ENCODE measurements at places on chromosomes 16 and 17. TPM values are rescaled to one million over a fixed set of nuclear protein-coding genes. Genes with fewer than 3 reads are reported as not detected.
A peak's percentile ranks its signal among the peaks of the same experiment; 100 is the strongest.

DNA sequence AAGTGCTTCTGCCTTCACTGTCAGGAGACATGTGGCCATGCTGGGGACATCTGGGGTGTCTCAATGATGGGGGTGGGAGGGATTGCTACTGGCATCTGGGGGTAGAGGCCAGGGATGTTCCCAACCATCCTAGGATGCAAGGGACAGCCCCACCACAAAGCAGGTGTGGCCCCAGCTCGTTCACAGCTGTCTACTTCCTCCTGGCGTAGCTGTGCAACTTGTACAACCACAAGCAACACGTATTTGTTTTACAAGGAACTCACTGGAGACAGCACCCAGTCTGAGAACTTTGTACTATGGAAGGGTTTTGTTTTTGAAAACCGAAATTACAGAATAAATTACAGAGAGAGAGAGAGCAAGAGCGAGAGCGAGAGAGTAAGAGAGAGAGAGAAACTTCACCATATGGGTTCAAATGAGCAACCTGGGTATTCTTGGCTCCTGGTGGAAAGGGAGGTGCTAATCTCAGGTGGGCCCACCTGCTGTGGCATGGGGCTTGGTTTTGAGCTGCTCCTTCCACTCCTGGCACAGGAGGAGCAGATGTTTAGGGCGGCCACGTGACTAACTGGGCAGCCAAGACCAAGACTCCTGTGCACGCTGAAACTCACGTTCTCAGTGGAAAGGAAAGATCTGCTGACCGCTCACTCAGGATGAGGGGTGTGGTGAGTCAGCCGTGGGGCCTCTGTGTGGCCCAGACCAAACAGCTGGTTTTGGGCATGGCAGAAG is 17.5 kb upstream of the TNFRSF13B start:
- no peak for DNase-seq

DNA sequence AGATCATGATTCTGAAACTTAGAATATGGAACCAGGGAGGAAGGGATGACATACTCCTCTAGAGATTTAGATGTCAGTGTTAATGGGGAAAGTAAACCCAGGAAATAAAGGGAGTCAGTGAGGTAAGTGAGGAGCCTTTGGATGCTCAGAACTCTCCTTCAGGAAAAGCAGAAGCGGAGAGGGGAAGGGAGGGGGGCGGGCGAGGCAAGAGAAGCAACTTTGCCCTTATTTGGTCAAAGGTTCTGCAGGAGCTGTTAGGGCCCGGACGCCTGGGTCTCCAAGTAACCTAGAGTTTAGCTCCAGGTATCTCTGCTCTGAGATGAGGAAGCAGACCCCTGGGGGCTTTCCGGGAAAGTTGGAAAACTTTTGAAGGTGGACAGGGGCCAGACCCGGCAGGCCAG is 1.3 kb downstream of the PFN1 start:
- peak; percentile 19 for DNase-seq

DNA sequence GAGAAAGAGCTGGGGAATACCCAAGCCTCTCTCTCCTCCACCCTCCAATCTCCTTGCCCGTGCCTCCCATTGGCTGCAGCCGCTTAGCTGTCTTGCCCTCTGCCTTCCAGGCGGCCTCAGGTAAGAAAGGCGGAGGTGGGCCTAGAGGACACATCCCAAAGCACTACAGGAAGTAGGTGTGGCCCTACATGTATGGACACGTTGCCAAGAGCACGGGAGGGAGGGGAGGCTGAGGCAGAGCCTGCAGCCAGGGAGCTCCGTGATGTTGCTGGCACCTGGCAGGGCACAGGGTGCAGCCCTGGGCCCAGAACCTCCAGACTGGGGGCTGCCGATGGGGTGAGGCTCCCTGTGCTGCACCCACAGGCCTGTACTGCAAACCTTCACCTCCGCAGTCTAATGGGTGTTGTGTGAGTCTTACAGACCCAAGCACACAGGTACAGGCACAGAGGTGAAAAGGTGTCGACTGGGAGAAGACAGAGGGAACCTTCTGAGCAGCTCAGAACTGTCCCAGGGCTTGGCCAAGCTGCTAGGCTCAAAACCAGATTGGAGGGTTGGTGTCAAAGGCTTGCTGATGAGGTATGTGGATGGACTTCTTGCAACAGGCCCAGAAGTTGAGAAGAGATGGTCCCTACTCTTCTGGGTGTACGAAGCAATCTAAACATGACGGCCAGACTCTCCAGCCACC is 23.5 kb upstream of the FOXK2 start:
- DNase-seq, result no peak

COPRS gene
- 58.9 TPM for total RNA-seq

GRCh38 chr17:38667099-38667786 is 7.5 kb downstream of the EPOP start:
- peak; percentile 76 for DNase-seq

NFATC3 gene
- 24.9 TPM for total RNA-seq

- no peak for DNase-seq
Observed at GRCh38 chr17:65586899-65587298, 25.5 kb upstream of the AXIN2 start.
